ENCODE measurements at places on chromosomes 3 and 15. TPM values are rescaled to one million over a fixed set of nuclear protein-coding genes. Genes with fewer than 3 reads are reported as not detected.
A peak's percentile ranks its signal among the peaks of the same experiment; 100 is the strongest.

Gene ZBTB20
- total RNA-seq = 4.1 TPM

Gene MYO5C
- 28.2 TPM for total RNA-seq

Gene GPR149
- total RNA-seq = not detected

Gene BFSP2
- 0.67 TPM for total RNA-seq

Gene CKMT1A
- 4.6 TPM for total RNA-seq

Gene SLC12A1
- not detected for total RNA-seq

Gene RARB
- total RNA-seq = not detected

Gene SPATA12
- 0.10 TPM for total RNA-seq

Gene PPM1L
- 23.8 TPM for total RNA-seq

Gene RAB27A
- 8.0 TPM for total RNA-seq

Gene KBTBD13
- total RNA-seq = not detected

Gene KBTBD8
- 0.98 TPM for total RNA-seq

Gene TIGIT
- total RNA-seq = not detected

- DNase-seq = no peak
Observed at GRCh38 chr3:106819440-106819839, 557.8 kb upstream of the CCDC54 start.

GRCh38 chr3:112740835-112741234 lies 99.9 kb upstream of the CCDC80 start:
- DNase-seq = no peak

DNA sequence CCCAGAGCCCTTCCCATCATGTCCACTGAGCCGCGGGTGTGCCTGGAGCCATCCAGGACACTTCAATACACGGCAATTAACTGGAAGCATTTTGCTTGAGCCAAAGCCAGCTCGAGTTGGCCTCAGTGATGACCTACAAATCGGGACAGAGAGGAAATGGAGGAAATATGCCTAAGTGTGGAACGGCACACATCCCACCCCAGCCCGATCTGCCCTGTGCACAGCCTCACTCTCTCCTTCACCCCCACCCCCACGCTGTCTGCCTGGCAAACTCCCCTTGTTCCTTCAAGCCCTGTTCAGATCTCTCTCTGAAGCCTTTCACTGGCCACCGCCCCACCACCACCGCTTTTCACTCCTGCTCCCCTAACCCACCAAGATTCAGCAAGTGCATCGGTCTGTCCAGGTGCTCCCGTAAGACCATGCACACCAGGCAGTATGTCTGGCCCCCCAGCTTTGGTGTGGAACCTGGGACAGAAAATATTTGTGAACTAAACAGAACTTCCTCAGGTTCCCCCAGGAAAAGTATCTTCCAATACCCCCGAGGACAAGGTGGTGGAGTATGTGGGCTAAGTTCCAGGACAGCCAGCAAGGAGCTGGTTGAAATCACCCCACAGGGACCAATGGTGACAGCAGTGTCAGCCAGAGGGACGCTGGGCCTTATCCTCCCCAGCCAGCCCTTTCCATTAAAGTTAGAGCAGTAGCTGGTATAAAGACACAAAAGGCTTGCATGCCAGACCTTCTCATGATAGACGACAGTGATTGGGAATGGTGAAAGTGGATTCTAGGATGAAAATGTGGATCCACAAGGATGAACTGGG lies 83.7 kb downstream of the VGLL4 start:
- no peak for DNase-seq

GRCh38 chr15:62752657-62753517 lies 289.7 kb upstream of the TPM1 start:
- no peak for DNase-seq

DNA sequence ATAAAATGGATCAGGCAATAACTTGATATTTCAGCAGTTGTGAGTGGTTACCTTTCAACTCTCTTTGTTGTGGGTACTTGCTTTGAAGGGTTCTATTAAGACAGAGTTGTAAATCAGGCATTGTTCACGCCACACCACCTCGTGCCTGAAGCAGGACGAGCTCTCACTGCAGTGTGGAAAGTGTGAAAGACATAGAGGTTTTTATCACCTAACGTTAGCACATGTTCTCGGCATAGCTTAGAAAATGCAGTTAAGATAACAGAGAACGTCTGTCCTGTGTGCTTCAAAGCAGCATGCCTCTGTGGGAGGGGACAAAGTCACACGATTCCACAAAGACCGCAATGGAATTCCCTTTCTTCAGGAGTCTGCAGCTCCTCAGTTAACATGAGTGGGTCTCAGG lies 7.8 kb downstream of the ADAMTS17 start:
- DNase-seq = no peak

- no peak for DNase-seq
Observed at GRCh38 chr3:148659512-148659911, 38.2 kb upstream of the AGTR1 start.

DNA sequence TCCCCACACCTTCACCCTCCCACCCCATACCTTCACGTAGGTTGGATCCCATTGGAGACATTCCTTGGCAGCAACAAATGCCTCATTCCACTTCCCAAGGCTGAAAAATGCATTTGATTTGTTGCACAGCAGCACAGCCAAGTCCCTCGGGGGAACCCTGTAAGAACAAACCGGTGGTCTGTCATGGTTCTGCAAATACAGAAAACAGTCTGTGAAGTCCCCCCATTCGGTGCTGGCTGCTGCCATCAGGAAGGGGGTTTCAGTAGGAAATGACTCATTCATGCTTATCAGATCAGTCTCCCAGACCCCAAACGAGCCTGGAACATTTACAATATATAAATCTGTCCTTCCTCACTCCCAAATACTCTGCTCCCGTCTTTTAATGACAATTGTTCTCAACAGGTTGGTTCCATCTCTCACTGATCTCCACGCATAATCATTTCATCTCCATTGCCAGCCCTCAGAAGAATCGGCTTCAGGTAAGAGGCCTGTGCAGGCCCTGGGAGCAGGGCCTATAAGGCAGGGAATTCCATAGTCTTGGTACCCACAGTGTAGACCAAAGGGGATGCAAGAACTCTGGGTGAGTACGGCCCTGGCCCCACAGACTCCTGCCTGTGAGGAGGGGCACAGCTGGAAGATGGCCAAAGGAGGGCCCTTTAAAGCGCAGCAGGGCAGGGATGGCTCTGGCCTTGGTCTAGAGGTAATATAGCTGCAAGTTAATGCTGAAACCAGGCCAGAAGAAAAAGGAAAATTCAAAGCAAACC lies 41.6 kb downstream of the TRANK1 start:
- DNase-seq = no peak

- DNase-seq = no peak
Observed at GRCh38 chr3:5489536-5489935, 302.0 kb downstream of the EDEM1 start.

- no peak for DNase-seq
Observed at GRCh38 chr3:192212979-192213378, 514.4 kb downstream of the FGF12 start.

- DNase-seq = no peak
Observed at GRCh38 chr15:74365598-74366445, 1.6 kb downstream of the CYP11A1 start.

DNA sequence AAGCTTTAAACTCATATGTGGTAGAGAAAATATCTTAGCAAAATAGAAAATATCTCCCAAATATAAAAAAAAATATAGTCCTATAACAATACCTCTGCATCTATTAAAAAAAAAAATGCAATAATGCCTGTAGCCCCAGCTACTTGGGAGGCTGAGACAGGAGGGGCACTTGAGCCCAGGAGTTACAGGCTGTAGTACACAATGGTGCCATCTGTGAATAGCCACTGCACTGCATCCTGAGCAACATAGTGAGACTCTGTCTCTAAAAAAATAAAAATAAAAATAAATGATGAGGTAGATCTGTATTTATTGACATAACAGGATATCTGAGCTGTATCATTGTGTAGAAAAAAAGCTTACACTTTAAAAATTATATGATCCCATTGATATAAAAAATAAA lies 70.4 kb downstream of the PFN2 start:
- no peak for DNase-seq

GRCh38 chr15:62223020-62223419 lies 57.9 kb upstream of the C2CD4B start:
- no peak for DNase-seq

- DNase-seq = no peak
Observed at GRCh38 chr15:69727121-69727924, 274.7 kb downstream of the RPLP1 start.

DNA sequence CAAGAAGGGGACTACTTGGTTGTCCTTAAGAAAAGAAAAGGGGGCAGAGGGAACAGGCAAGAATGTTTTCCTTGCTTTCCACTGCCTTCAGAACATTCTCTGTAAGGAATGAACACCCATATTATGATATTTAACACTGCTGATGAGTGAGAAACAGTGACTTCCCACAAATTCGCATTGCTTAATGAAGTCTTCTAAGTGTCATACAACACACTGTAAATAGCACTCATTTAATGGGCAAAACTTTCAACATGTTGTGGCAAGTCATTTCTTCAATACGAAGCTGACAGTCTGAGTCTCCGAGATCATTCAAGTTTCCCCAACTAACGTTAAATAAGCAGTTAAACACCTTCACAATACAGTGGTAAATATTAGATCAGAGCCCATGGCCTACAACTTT lies 464.4 kb downstream of the SHQ1 start:
- no peak for DNase-seq

DNA sequence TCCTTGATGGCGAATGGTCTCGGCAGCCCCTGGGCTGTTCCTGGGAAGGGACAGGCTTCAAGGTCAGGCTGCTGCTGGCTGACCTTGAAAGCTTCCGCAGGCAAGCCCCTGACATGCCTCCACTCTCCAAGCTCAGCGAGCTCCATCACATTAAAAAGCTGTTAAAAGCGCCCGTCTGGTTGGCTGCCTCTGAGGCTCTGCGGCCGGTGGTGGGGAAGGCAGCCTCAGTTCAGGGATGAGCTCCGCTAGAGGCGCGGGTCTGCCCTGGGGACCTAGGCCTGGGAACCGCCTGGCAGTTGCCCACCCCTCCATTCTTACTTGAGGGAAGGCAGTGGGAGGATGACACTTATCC lies 103.8 kb downstream of the LINGO1 start:
- DNase-seq = no peak

- DNase-seq = no peak
Observed at GRCh38 chr15:83113881-83114674, 6.6 kb downstream of the TM6SF1 start.

- DNase-seq = no peak
Observed at GRCh38 chr3:51982352-51982837, 940 bp upstream of the ACY1 start.

GRCh38 chr3:149339931-149340309 lies 6.5 kb upstream of the TM4SF18 start:
- peak; percentile 99 for DNase-seq

DNA sequence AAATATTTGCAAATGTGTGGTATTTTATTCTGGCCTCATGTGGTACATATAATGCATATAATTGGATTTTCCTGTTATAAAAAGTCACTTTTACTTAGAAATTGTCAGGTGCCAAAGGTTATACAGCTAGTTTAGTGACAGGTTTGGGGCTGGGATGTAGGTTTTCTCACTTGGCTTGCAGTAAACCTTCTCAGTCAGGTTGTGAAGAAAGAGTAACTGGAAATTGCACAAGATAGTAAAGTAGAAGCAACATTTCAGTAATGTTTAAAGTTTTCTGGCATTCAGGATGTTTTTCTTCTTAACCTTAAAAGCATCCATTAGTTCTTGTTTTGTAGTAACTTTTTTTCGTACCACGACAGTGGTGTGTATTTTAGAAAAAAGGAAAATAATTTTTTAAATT lies 53.9 kb downstream of the MEF2A start:
- no peak for DNase-seq

- no peak for DNase-seq
Observed at GRCh38 chr3:123695152-123695551, 110.3 kb upstream of the HACD2 start.

DNA sequence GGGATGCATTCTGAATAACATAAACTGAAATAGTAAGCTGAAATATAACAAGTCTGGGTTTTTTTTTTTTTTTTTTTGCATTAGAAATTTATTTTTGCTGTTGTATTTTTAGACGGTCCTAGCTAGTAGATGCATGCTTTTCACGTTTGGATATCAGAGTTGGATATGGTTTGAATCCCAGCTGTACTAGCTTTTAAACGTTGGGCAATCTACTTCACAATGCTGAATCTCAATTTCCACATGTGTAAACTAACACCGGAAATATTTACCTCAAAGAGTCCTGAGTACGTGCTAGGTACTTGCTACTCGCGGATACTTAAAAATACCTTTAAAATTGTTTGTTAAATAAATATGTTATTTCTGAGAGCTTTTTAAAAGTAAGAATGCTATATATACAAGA lies 139.8 kb downstream of the BBX start:
- DNase-seq = no peak

DNA sequence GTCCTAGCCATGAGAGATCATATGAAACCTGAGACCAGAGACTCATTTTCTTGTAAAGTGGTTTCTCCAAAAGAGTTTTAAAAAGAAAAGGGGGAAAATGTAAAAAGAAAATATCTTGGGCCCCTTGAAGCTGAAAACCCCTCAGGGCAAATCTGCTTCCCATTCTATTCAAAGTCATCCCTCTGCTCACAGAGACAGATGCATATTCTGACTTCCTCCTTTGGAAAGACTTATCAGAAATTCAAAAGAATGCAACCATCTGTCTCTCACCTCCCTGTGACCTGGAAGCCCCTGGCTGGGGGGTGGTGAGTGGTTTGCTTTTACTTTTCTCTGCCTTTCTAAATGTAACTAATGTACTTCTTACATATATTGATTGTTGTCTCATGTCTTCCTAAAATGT lies 1154.8 kb downstream of the NSUN3 start:
- DNase-seq = no peak

DNA sequence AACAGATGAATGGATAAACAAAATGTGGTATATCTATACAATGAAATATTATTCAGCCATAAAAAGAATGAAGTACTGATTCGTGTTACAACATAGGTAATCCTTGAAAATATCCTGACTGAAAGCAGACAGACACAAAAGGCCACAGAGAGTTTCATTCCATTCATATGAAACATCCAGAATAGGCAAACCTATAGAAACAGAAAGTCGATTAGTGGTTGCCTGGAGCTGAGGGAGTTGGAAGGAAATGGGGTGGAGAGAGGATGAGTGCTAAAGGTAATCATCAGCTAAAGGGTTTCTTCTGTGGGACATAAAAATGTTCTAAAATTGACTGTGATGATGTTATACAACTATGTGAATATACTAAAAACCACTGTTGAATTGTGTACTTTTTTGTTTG lies 22.9 kb downstream of the FOXP1 start:
- DNase-seq = no peak

GRCh38 chr3:7204848-7205156 lies 343.9 kb downstream of the GRM7 start:
- DNase-seq = no peak

GRCh38 chr15:38217191-38217595 lies 35.4 kb upstream of the SPRED1 start:
- peak; percentile 18 for DNase-seq

- no peak for DNase-seq
Observed at GRCh38 chr15:34734303-34734702, 20.5 kb downstream of the GJD2 start.
